ENCODE measurements at places on chromosomes 3 and 15.

DNA sequence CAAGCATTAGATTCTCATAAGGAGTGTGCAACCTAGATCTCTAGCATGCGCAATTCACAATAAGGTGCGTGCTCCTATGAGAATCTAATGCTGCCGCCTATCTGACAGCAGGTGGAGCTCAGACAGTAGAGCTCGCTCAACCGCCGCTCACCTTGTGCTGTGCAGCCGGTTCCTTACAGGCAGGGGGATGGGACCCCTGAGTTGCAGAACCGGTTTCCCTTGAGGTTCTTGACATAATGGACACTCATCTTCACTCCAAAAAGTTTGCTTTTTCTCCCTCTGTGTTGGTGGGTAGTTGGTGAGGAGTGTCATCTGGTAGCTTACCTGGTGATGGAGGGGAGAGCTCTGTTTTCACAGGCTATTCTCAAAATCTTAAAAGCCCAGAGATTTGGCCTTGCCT lies 324.0 kb upstream of the TBL1XR1 start:
- DNase-seq, result no peak

GRCh38 chr3:111863942-111864694 lies 5.1 kb downstream of the PHLDB2 start:
- DNase-seq, result no peak

GRCh38 chr15:100869151-100869999 lies 10.3 kb upstream of the ALDH1A3 start:
- peak; percentile 41 for DNase-seq

GRCh38 chr3:129379582-129380358 lies 48.7 kb downstream of the EFCAB12 start:
- no peak for DNase-seq

- DNase-seq, result no peak
These were observed 1081.7 kb downstream of the NAALADL2 start for GRCh38 chr3:175940881-175941280.

GRCh38 chr15:25596644-25597562 lies 158.1 kb upstream of the UBE3A start:
- no peak for DNase-seq

DNA sequence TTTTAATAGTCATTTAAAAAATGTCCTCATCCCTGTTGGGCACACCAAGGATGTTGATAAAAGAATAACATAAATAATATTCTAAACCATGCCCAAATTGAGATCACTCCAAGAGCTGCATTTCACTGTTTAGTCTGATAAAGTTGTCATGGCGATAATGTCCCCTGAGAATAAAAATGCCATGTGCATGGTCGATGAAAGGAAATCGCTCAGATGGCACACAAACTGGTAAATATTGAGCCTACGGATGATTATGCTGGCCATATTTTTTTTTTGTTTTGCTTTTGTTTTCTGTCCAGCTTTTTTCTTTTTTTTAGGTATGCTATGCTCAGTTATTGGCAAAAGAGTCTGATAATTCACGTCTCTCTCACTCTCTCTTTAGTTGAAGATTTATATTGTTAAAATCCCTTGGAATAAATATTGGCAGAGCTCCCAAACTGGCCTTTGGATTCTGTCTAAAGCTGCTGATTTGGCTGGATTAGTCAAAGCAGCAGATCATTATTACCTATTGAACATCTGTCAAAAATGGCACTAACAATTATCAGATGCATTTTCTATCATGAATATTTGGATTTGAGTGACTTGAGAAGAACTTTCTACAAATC lies 643.8 kb downstream of the SQOR start:
- DNase-seq, result no peak

All from stimulated activated CD4-positive, alpha-beta T cell treated with anti-CD3 and anti-CD28 coated beads, Interleukin-15, amount 100 ng/mL, for 24 hours (primary cell).